ENCODE measurements at places on chromosomes 7 and 10.
A peak's percentile ranks its signal among the peaks of the same experiment; 100 is the strongest.

DNA sequence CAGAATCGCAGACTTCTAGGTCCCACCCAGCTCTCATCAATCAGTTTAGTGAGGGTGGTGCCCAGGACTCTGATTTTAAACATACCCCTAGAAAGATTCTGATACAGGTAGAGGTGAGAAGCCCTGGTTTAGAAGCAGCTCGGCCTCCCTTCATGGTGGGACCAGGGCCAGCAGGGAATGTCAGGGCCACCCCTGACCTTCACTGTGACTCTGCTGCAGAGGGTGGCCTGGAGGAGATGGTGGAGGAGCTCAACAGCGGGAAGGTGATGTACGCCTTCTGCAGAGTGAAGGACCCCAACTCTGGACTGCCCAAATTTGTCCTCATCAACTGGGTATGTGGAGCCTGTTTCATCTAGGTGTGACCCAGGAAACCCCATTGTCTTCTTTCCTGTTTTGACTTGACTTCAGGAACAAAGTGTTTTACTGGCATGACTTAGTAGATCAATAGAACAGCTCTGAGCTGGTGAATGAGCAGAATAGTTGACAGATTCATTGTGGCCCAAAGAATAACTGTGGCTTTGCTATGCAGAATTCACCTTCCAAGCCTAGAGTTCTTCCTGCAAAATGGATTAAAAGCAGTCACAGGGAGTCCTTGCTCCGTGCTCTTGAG, 7.2 kb downstream of the DBNL start:
- DNase-seq = no peak

- DNase-seq = no peak
Observed at GRCh38 chr10:89525556-89525955, 9.8 kb downstream of the SLC16A12 start.

DNA sequence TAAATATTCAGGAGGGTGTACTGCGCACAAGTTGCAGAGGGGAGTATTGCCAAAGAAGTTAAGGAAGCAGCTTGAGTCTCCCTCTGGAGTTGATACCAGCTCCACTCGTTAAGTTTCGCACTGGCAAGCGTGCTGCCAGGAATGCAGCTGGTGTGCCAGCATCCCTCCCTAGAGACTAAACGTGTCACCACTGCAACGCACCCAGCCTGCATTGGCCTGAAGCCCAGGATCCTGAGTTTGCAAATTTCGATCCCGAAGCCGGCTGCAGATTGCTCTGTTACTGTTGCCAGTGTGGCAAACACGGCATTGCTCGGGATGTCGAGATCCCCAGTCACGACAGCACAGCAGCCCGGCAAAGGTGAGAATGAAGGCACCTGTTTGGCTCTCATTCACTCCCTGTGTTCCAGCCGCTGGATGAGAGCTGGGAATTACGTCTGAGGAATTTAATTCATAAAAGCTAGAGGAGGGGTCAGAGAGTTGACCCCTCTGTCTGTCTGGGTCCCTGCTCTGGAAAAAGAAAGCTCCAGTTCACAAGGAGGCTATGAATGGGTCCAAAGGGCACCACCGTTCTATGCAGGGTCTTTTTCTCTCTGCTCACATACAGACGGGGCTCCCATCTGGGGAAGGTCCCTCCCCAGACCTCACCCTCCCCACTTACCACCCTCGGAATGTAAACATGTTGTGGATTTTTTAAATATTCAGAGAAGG, 61.0 kb downstream of the NRP1 start:
- peak; percentile 97 for DNase-seq

GRCh38 chr7:159015081-159015453, 129.6 kb downstream of the VIPR2 start:
- no peak for DNase-seq

- no peak for DNase-seq
Observed at GRCh38 chr10:100980711-100981110, 6.6 kb downstream of the MRPL43 start.

- DNase-seq = no peak
Observed at GRCh38 chr7:79923953-79924352, 210.7 kb upstream of the GNAI1 start.
